Activated CD4-positive, alpha-beta memory T cell treated with anti-CD3 and anti-CD28 coated beads for 36 hours (primary cell): ENCODE measurements at places on chromosomes 11 and 22. TPM values are rescaled to one million over a fixed set of nuclear protein-coding genes. Genes with fewer than 3 reads are reported as not detected.

- no peak overlapping the region for H3K27ac ChIP-seq
- no peaks in the 10 kb centered on the region for H3K36me3 ChIP-seq
These were observed 16.6 kb downstream of the WNT11 start for GRCh38 chr11:76189682-76190081.

DNA sequence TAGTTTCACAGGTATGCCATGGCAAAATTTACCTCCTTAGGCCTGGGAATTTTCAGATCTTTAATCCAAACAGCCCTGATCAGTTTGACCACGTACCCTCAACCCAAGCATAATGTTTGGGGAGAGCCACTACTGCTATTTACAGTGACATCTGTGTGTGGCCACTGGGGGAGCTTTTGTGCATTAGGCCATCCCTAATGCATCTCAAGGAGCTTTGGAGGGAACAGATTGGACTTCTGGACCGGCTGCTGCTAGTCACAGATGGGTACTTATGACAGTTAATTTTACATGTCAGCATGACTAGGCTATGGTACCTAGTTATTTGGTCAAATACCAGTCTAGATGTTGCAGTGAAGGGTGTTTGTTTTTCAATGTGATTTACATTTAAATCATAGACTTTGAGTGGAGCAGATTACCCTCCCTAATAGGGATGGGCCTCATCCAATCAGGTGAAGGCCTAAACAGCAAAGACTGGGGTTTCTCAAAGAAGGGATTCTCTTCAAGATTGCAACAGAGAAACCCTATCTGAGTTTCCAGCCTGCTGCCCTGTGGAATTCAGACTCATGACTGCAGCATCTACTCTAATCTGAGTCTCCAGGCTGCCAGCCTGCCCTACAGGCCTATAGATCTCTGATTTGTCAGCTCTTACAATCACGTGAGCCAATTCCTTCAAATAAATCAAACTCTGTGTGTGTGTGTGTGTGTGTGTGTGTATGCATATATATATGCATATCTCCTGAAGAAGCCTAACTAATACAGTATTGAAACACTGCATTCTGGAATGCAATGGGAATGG is 38.0 kb upstream of the GALNT18 start:
- no peaks in the 10 kb centered on the region for H3K4me1 ChIP-seq

GRCh38 chr11:34707462-34707840 is 86.6 kb downstream of the EHF start:
- H3K4me3 ChIP-seq = no peak overlapping the region
- H3K27me3 ChIP-seq = peaks cover 2% of the 10 kb centered on the region
- DNase-seq = no peak
- no peaks in the 10 kb centered on the region for H3K36me3 ChIP-seq
- no peaks in the 10 kb centered on the region for H3K4me1 ChIP-seq

DNA sequence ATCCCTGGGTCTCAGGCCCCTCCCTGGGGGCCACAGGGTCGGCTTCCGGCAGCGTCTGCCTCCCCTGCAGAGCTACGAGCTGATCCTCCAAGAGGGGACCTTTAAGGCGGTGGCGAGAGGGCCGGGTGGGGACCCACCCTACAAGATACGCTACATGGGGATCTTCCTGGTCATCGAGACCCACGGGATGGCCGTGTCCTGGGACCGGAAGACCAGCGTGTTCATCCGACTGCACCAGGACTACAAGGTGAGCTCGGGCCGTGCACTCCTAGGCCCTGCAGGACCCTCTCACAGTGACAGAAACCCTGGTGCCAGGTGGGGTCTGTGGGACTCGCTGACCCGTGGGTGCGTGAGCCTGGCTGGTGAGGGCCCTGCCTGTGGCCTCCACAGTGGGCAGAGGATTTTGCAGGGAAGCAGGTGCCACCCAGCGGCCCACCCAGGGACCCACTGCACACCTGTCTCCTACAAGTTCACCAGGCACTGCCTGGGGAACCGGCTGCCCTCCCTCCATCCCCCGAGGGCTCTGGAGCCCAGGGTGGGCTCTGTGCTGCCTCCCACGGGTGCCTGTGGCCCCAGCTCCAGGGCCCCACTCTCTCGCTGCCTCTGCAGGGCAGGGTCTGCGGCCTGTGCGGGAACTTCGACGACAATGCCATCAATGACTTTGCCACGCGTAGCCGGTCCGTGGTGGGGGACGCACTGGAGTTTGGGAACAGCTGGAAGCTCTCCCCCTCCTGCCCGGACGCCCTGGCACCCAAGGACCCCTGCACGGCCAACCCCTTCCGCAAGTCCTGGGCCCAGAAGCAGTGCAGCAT is 13.7 kb downstream of the MUC5B start:
- H3K27ac ChIP-seq = no peak overlapping the region
- H3K36me3 ChIP-seq = no peaks in the 10 kb centered on the region
- H3K27me3 ChIP-seq = no peaks in the 10 kb centered on the region
- no peak for DNase-seq
- no peak overlapping the region for H3K4me3 ChIP-seq

DNA sequence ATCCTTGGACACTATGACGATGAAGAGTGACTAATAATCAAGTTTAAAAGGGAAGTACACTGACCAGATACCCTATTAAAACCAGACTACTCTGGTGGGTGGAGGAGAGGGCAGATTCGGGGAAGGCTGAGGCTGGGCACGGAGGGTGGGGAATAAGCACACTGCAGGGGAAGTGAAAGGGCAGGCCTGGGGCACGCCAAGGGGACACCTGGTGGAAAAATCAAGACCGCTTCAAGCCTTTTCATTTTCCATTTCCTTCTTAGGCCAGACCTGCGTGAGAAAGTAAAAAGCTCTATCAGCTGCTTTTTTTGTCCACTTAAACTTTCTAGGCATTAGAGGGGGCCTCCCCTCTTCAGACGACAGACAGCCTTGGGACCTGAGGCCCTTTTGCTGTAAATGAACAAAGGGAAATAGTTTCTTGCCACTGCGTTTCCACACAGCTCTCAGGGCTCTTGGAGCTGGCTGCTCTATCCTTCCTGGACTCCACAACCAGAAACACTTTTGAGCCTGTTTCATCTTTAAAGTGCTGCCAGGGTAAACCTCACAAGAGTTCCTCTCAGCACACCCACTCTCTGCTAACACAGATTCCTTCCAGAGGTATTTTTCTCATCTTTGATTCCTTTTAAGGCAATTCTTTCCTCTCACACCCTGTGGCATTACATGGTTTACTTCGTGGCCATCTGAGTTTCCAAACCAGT is 25.0 kb upstream of the SERPIND1 start:
- no peak for DNase-seq
- no peaks in the 10 kb centered on the region for H3K27me3 ChIP-seq
- H3K4me1 ChIP-seq = peaks cover 14% of the 10 kb centered on the region
- H3K36me3 ChIP-seq = peaks cover 10% of the 10 kb centered on the region
- H3K4me3 ChIP-seq = no peak overlapping the region
- no peak overlapping the region for H3K27ac ChIP-seq

- no peak overlapping the region for H3K4me3 ChIP-seq
- H3K36me3 ChIP-seq = no peaks in the 10 kb centered on the region
- no peak for DNase-seq
- H3K27me3 ChIP-seq = no peaks in the 10 kb centered on the region
- no peak overlapping the region for H3K27ac ChIP-seq
These were observed 205.5 kb downstream of the CTTN start for GRCh38 chr11:70603756-70604211.

DNA sequence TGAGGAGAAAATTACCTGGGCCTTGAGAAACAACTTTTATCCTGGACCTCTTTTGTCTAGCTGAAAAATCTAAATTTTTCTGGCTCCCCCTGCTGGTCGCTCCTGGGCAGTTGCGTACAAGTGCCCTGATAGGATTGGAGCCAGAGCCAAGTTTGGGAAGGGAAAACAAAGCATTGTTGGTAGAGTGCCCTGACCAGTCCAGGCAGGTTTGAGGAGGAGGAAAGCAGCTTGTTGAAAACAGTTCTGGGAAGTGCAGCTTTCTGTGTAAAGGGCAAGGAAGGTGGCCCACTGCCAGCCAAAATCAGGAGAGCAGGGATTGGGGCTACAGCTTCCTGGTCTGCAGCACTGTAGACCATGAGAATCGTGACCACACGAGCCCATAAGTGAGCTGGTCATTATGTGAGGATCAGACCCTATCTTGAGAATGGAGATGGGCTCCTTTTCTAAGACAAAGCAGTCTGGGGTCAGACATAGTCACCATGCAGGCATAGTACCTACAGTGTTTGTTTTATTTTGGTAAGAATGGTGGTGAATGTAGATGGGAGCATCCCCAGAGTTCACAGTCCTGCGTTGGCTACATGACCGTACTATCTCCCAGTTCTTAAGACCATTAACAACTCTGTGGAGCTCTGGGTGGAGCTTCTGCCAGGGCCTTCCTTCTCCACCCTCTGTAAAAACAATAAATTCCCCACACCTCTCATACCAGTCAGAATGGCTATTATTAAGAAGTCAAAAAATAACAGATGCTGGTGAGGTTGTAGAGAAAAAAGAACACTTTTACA is 21.3 kb upstream of the PIK3IP1 start:
- peaks cover 4% of the 10 kb centered on the region for H3K36me3 ChIP-seq
- peaks cover 23% of the 10 kb centered on the region for H3K4me1 ChIP-seq
- DNase-seq = peak; percentile 79
- no peak overlapping the region for H3K4me3 ChIP-seq

DNA sequence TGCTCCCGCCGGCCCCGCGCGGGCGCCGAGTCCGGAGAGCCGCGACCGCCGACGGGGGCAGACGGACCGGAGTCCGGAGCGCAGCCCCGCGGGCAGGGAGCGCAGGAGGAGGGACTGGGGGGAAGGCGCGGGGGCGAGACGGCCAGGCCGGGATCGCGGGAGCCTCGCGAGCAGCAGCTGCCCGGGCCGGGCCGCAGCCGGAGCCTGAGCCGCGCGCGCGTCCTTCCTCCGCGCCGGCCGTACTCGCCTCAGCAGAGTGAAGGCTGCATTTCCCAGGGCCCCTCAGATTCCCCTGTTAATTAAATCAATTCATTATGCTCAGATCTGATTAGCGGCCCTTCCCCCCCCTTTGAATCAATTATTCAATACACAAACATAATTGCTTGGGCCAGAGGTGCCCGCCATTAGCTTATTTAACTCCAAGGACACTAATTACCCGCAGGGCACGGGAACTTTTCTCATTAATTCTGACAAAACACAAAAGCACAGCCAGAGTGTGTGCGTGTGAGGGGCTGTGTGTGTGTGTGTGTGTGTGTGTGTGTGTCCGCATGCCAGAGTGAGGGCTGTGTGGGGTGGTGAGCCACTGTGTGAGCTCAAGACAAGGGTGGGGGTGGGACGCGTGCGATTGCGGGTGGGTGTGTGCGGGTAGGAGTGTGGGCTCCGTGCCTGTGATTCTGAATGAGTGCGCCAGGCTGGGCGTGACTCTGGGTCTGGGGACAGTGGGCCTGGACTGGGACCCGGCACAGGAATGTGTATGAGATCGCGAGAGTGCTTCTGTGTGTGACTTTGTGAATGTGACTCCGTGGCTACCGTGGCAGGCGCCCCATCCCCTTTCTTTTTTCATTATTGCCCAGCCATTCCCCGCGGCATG is 5.1 kb upstream of the LMO1 start:
- peaks cover 52% of the 10 kb centered on the region for H3K27me3 ChIP-seq
- H3K36me3 ChIP-seq = no peaks in the 10 kb centered on the region
- no peak for DNase-seq

DNA sequence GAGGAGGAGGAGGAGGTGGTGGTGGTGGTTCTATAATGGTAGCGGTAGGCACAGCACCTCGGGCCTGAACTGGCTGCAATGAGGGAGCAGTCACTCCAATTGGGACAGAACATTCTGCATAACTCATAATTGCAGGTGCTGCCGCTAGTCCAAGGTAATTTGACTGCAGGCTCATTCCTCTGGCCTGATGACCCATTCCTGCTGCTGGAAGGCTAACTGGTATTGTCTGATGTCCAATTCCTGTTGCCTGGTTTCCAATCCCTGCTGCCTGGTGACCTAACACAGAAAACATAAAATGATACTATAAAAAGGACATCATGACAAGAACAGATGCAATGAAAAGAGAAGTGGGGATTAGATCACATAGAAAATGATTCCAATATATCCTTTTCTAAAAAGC is 7.9 kb upstream of the AGBL2 start:
- H3K27me3 ChIP-seq = no peaks in the 10 kb centered on the region
- no peaks in the 10 kb centered on the region for H3K4me1 ChIP-seq
- peaks cover 36% of the 10 kb centered on the region for H3K36me3 ChIP-seq
- no peak for DNase-seq
- no peak overlapping the region for H3K4me3 ChIP-seq
- no peak overlapping the region for H3K27ac ChIP-seq

DNA sequence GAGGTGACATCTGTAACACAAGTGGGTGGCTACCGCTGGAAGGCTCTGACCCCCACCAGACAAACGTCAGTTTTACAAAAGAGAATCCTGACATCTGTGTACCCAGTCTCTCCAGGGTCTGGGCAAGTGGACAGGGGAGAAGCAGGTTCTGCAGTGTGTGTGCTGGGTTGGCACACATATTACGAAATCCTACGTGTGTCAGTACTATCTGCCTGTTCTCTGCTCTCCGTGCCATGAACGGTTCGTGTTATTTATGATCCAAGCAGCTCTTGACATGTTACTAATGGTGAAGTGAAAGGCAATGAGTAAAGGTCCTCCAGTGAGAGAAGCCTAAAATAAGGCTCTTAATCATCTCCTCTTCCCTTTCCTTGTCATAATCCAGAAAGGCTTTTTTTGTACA is 201.5 kb upstream of the MTMR2 start:
- no peaks in the 10 kb centered on the region for H3K27me3 ChIP-seq
- H3K4me3 ChIP-seq = no peak overlapping the region
- H3K27ac ChIP-seq = peak overlapping the region; percentile 18
- H3K36me3 ChIP-seq = peaks cover 20% of the 10 kb centered on the region
- peaks cover 55% of the 10 kb centered on the region for H3K4me1 ChIP-seq

- H3K4me1 ChIP-seq = no peaks in the 10 kb centered on the region
- H3K4me3 ChIP-seq = no peak overlapping the region
- no peak overlapping the region for H3K27ac ChIP-seq
These were observed 39.3 kb upstream of the RFPL3 start for GRCh38 chr22:32318361-32318760.

GRCh38 chr11:115067471-115067870 is 389.1 kb downstream of the NXPE2 start:
- H3K4me3 ChIP-seq = no peak overlapping the region
- H3K27ac ChIP-seq = no peak overlapping the region
- no peaks in the 10 kb centered on the region for H3K36me3 ChIP-seq
- H3K27me3 ChIP-seq = no peaks in the 10 kb centered on the region
- no peak for DNase-seq

GRCh38 chr11:79182794-79183193 is 258.0 kb downstream of the TENM4 start:
- H3K4me3 ChIP-seq = no peak overlapping the region
- no peaks in the 10 kb centered on the region for H3K4me1 ChIP-seq
- no peak for DNase-seq
- no peaks in the 10 kb centered on the region for H3K27me3 ChIP-seq
- no peaks in the 10 kb centered on the region for H3K36me3 ChIP-seq
- no peak overlapping the region for H3K27ac ChIP-seq

- H3K27ac ChIP-seq = no peak overlapping the region
- H3K4me3 ChIP-seq = no peak overlapping the region
- no peak for DNase-seq
- H3K4me1 ChIP-seq = peaks cover 11% of the 10 kb centered on the region
These were observed 20.7 kb downstream of the PDHX start for GRCh38 chr11:34936945-34937629.

GRCh38 chr11:43384393-43384792 is 25.7 kb downstream of the TTC17 start:
- no peaks in the 10 kb centered on the region for H3K4me1 ChIP-seq
- no peak for DNase-seq

- DNase-seq = no peak
- no peak overlapping the region for H3K27ac ChIP-seq
- peaks cover 4% of the 10 kb centered on the region for H3K27me3 ChIP-seq
- peaks cover 8% of the 10 kb centered on the region for H3K4me1 ChIP-seq
These were observed 94.9 kb upstream of the SEPTIN5 start for GRCh38 chr22:19619144-19620009.

The BUD13 gene
- total RNA-seq = 32.7 TPM

The ART1 gene
- total RNA-seq = not detected

The MPEG1 gene
- total RNA-seq = not detected

The RELT gene
- total RNA-seq = 18.9 TPM

The CTSD gene
- 52.0 TPM for total RNA-seq

The MPZL3 gene
- 47.3 TPM for total RNA-seq

The HTR3A gene
- not detected for total RNA-seq

The MYEOV gene
- total RNA-seq = 0.14 TPM
